Adrenal gland (tissue), 19 donors: ENCODE measurements at places on chromosomes 6 and 20. TPM values are rescaled to one million over a fixed set of nuclear protein-coding genes. Genes with fewer than 3 reads are reported as not detected.

The GPANK1 gene
- total RNA-seq = 17.9 TPM

The MUCL3 gene
- not detected for total RNA-seq

The DDAH2 gene
- total RNA-seq = 50.5 TPM

The ETV7 gene
- 5.9 TPM for total RNA-seq

The PPP1R3G gene
- total RNA-seq = 15.2 TPM

The LRRC1 gene
- total RNA-seq = 4.6 TPM

The TGM3 gene
- not detected for total RNA-seq

The TNXB gene
- 120 TPM for total RNA-seq

The RAMACL gene
- 1.1 TPM for total RNA-seq

The OLIG3 gene
- not detected for total RNA-seq

The IYD gene
- not detected for total RNA-seq

The RIMS4 gene
- total RNA-seq = 1.4 TPM

The CYP21A2 gene
- total RNA-seq = 6,352 TPM

GRCh38 chr6:48610846-48611245 lies 499.8 kb upstream of the PTCHD4 start:
- no peaks in the 10 kb centered on the region for H3K36me3 ChIP-seq
- no peaks in the 10 kb centered on the region for H3K27me3 ChIP-seq
- H3K4me3 ChIP-seq = no peak overlapping the region
- no peak overlapping the region for H3K27ac ChIP-seq

DNA sequence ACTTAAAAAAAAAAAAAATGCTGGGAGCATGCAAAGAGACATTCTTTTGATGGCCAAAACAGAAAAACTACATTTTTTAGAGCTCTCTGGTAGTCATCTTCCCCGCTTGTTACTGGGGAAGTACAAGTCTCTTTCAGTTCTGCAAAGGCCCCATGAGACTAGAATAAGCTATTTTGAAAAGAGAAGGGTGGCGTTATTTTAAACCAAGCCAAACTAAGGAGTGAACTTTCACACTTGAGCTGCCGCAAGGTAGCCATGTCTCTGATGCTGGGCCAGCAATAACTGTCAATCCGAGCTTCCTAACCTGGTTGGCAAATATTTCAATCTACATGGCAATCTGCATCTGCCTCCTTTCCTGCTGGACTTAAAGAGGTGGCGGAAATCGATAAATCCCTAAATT lies 96.7 kb downstream of the L3MBTL3 start:
- DNase-seq = no peak
- H3K27ac ChIP-seq = no peak overlapping the region
- no peaks in the 10 kb centered on the region for H3K4me1 ChIP-seq
- H3K4me3 ChIP-seq = no peak overlapping the region
- no peaks in the 10 kb centered on the region for H3K36me3 ChIP-seq

GRCh38 chr20:41613321-41613720 lies 4.9 kb downstream of the CHD6 start:
- DNase-seq = no peak
- no peak overlapping the region for H3K4me3 ChIP-seq
- H3K36me3 ChIP-seq = no peaks in the 10 kb centered on the region
- no peak overlapping the region for H3K27ac ChIP-seq
- peaks cover 23% of the 10 kb centered on the region for H3K4me1 ChIP-seq

DNA sequence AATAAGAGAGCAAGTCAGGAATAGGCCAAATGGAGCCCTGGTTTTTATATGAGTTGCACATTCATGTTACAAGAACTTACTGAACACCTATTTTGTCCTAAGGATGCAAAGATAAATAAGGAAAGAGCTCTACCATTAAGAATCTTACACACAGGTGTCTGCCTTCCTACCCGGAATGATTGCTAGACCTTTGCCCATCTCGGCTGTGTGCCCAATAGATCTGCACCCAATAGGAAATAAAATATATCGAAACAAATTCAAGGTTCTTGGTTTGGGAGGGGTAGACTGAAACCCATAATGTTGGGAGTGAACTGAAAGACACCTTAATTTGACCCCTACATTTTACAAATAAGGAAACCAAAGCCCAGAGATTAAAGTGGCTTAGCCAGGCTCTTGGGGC lies 48.9 kb downstream of the EDN1 start:
- H3K27me3 ChIP-seq = no peaks in the 10 kb centered on the region
- no peak overlapping the region for H3K27ac ChIP-seq
- no peaks in the 10 kb centered on the region for H3K4me1 ChIP-seq
- no peak for DNase-seq
- no peak overlapping the region for H3K4me3 ChIP-seq
- H3K36me3 ChIP-seq = no peaks in the 10 kb centered on the region

DNA sequence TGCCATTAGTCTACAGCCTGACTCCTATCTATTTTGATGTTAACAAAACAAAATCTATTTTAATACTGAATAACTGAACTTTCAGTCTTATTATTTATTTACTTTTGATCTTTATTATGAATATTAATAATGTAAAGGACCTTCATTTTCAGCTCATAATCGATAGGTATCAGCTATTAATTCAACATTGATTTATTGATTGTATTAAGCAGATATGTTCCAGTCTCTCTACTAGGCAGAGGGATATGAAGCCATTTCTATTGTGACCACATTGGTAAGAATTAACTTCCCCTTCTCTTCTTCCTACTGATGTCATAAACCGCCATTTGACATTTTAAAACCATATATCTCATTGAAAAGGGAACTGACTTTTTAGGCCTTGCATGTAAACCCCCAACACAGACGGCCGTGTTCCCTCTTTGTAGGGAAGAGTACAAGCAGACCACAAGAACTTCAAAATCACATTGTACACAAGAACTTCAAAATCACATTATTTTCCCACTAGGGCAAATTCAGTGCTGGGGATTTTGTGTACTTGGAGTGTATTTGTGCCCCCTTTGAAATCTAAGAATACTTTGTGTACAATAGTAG lies 69.5 kb upstream of the FABP7 start:
- H3K4me3 ChIP-seq = no peak overlapping the region
- peak; percentile 29 for DNase-seq
- H3K27me3 ChIP-seq = no peaks in the 10 kb centered on the region
- H3K36me3 ChIP-seq = no peaks in the 10 kb centered on the region

DNA sequence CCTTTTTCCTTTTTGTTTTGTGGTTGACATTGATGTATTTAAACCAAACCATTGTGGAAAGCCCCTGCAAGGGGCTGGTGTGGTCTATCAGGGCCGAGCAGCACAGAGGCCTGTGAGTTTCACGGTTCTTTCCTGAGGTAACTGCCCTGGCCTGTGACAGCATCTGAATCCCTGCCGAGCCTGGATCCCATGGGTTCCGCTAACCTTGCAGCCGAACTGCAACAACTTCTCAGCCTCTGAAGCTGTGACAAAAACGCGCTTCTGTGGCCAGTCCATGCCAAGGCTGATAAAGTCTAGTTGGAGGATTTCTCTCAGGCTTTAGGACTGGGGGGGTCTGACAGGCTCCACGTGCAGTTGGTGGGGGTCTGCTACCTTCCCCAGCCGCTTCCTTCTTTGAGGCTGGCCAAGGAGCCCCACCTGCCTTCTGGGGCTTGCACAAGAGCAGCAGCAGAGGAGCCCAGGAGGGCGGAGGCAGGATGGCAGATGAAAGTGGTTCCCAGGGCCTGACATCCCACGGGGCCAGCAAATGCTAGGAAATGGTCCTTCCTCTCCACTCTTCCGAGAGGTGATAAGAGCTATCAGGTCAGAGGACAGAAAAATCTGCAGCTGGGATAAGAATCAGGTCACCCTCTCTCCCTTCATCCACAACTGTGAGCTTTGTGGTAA lies 150.9 kb downstream of the PREX1 start:
- no peak for DNase-seq
- H3K4me1 ChIP-seq = peaks cover 22% of the 10 kb centered on the region
- H3K27ac ChIP-seq = no peak overlapping the region
- H3K36me3 ChIP-seq = no peaks in the 10 kb centered on the region
- H3K27me3 ChIP-seq = no peaks in the 10 kb centered on the region

GRCh38 chr20:3135507-3136070 lies 24.1 kb downstream of the FASTKD5 start:
- no peak overlapping the region for H3K4me3 ChIP-seq
- no peaks in the 10 kb centered on the region for H3K27me3 ChIP-seq
- no peak overlapping the region for H3K27ac ChIP-seq
- H3K36me3 ChIP-seq = no peaks in the 10 kb centered on the region
- H3K4me1 ChIP-seq = no peaks in the 10 kb centered on the region

GRCh38 chr6:57276946-57277345 lies 40.5 kb upstream of the PRIM2 start:
- no peak overlapping the region for H3K27ac ChIP-seq
- H3K4me3 ChIP-seq = no peak overlapping the region
- H3K4me1 ChIP-seq = no peaks in the 10 kb centered on the region
- no peak for DNase-seq
- H3K27me3 ChIP-seq = no peaks in the 10 kb centered on the region

- H3K27ac ChIP-seq = no peak overlapping the region
- H3K4me1 ChIP-seq = no peaks in the 10 kb centered on the region
- no peaks in the 10 kb centered on the region for H3K27me3 ChIP-seq
- H3K36me3 ChIP-seq = no peaks in the 10 kb centered on the region
Observed at GRCh38 chr6:122869437-122870024, 80.5 kb downstream of the SMPDL3A start.

GRCh38 chr6:7418238-7418905 lies 28.8 kb downstream of the RIOK1 start:
- H3K27ac ChIP-seq = no peak overlapping the region
- no peaks in the 10 kb centered on the region for H3K27me3 ChIP-seq
- H3K36me3 ChIP-seq = no peaks in the 10 kb centered on the region
- no peak overlapping the region for H3K4me3 ChIP-seq
- no peak for DNase-seq

GRCh38 chr6:25899123-25899522 lies 25.1 kb upstream of the SLC17A3 start:
- H3K4me3 ChIP-seq = no peak overlapping the region
- no peak for DNase-seq
- no peak overlapping the region for H3K27ac ChIP-seq

GRCh38 chr6:151475653-151476523 lies 17.9 kb upstream of the CCDC170 start:
- H3K36me3 ChIP-seq = no peaks in the 10 kb centered on the region
- H3K4me3 ChIP-seq = peak overlapping the region; percentile 41
- no peaks in the 10 kb centered on the region for H3K27me3 ChIP-seq
- DNase-seq = peak; percentile 71

DNA sequence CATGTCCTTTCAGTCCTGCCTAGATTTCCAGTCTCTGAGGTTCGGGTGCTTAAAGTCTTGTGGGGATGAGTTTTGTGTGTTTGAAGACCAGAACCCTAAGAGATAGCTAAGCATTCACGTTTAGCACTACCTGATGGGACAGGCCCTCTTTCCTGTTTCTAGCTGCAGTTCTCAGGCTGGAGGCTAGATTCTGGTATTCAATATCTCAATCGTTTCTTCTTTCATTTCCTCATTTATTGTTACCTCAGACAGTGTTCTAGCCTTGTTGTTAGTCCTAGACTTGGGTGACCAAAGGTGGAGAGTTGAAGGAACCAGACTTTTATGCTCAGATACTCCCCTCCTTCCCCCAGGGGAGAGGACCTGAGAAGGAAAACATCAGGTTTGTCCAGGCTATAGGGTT lies 16.8 kb downstream of the CEP250 start:
- H3K4me1 ChIP-seq = peaks cover 3% of the 10 kb centered on the region
- H3K27me3 ChIP-seq = no peaks in the 10 kb centered on the region
- DNase-seq = no peak
- H3K4me3 ChIP-seq = no peak overlapping the region
- H3K36me3 ChIP-seq = no peaks in the 10 kb centered on the region
- H3K27ac ChIP-seq = no peak overlapping the region

- DNase-seq = no peak
- peaks cover 4% of the 10 kb centered on the region for H3K4me1 ChIP-seq
- H3K27ac ChIP-seq = no peak overlapping the region
- H3K4me3 ChIP-seq = no peak overlapping the region
Observed at GRCh38 chr6:20589266-20589665, 55.0 kb downstream of the CDKAL1 start.

- H3K4me3 ChIP-seq = no peak overlapping the region
- no peaks in the 10 kb centered on the region for H3K27me3 ChIP-seq
- no peaks in the 10 kb centered on the region for H3K4me1 ChIP-seq
- DNase-seq = no peak
- no peaks in the 10 kb centered on the region for H3K36me3 ChIP-seq
Observed at GRCh38 chr6:107746461-107747030, 77.6 kb downstream of the SCML4 start.

- H3K4me3 ChIP-seq = no peak overlapping the region
- no peaks in the 10 kb centered on the region for H3K36me3 ChIP-seq
- DNase-seq = no peak
Observed at GRCh38 chr6:34484899-34485298, 19.0 kb downstream of the PACSIN1 start.

- H3K27me3 ChIP-seq = no peaks in the 10 kb centered on the region
- no peak overlapping the region for H3K4me3 ChIP-seq
- no peak for DNase-seq
- H3K27ac ChIP-seq = peak overlapping the region; percentile 37
Observed at GRCh38 chr20:49987015-49987867, 4.5 kb downstream of the SNAI1 start.

DNA sequence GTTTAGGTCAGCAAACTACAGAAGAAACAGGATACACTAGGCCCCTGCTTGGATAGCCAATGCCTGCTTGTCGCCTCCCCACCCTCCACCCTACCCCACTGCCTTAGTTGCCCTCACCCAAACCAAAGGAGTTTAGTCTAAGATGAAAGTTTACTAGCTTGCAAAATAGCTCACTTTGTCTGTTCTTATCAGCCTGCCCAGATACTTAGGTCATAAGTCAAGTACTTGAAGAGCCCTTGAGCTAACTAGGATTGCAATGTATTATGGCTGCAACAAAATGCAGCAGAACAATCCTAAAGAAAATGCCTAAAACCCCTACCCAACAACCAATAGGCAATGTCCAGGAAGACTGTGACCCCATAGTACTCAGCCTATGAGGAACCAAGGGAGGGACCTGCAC lies 7.3 kb upstream of the ENTPD6 start:
- DNase-seq = no peak
- H3K4me1 ChIP-seq = peaks cover 18% of the 10 kb centered on the region
- H3K27ac ChIP-seq = no peak overlapping the region

- H3K4me1 ChIP-seq = no peaks in the 10 kb centered on the region
- no peak overlapping the region for H3K27ac ChIP-seq
- no peak for DNase-seq
- no peaks in the 10 kb centered on the region for H3K27me3 ChIP-seq
Observed at GRCh38 chr6:117156741-117157140, 108.6 kb upstream of the VGLL2 start.

GRCh38 chr6:63418741-63419140 lies 99.0 kb upstream of the LGSN start:
- no peaks in the 10 kb centered on the region for H3K36me3 ChIP-seq
- H3K4me3 ChIP-seq = no peak overlapping the region
- no peaks in the 10 kb centered on the region for H3K27me3 ChIP-seq
- H3K4me1 ChIP-seq = no peaks in the 10 kb centered on the region
- DNase-seq = peak; percentile 30

GRCh38 chr6:42171813-42172581 lies 1.2 kb upstream of the GUCA1A start:
- H3K4me1 ChIP-seq = no peaks in the 10 kb centered on the region
- H3K27me3 ChIP-seq = no peaks in the 10 kb centered on the region
- H3K36me3 ChIP-seq = no peaks in the 10 kb centered on the region
- DNase-seq = no peak

DNA sequence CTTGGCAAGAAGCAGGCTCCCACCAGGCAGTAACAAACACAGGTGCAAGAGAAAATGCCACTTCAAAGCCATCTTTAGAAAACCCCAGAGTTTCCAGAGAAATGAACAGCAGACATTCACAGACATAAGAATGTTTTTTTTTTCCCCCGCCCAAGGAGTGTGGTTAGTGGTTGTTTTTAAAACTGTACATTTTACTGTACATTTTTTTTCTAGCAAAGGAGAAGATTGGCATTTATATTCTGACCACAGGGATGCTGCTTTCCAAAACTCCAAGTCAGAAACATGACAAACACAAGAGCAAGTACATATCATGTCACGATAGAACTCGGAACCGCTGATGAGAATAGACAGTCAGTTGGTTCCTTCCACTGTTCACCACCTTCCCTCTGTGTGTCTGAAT lies 197.9 kb downstream of the LRFN2 start:
- no peaks in the 10 kb centered on the region for H3K27me3 ChIP-seq
- H3K4me1 ChIP-seq = no peaks in the 10 kb centered on the region
- no peak overlapping the region for H3K4me3 ChIP-seq
- DNase-seq = no peak
